ENCODE measurements at places on chromosomes 7 and 10.

DNA sequence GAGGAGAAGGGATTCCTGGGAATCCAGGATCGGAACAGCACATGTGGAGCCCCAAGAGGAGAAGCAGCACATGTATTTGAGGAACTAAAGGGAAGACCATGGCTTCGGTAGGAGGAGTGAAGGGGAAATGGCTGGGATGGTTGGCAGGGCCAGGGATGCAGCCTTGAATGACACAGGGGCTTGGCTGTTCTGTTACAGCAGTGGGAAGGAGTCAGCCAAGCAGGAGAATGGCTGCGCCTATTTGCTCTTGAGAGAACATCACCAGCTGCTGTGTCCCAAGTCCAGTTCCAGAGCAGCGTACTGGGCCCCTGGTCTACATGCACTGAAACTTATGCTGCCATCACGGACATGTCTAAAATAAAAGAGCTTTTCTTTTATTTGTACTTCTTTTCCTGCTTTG is 130.0 kb downstream of the PLPP4 start:
- no peak for DNase-seq

DNA sequence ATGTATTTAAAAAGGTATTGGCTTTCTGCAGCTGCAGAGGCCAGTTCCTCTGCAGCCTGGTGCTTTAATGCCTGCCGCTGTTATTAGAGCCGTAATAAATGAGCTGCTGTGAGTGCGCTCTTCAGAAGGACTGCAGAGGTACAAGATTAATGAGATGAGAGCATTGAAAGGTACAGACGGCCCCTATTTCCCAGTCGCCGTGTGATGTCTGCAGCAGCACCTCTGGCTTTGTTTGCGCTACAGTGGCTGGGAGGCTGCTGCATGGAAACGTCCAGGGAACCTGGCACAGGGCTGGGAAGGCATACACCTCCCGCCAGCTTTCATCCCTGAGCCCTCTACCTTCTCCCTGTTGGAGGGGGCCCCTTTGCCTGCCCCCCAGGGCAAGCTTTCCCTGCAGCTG is 383.8 kb upstream of the ZMIZ1 start:
- no peak for DNase-seq

DNA sequence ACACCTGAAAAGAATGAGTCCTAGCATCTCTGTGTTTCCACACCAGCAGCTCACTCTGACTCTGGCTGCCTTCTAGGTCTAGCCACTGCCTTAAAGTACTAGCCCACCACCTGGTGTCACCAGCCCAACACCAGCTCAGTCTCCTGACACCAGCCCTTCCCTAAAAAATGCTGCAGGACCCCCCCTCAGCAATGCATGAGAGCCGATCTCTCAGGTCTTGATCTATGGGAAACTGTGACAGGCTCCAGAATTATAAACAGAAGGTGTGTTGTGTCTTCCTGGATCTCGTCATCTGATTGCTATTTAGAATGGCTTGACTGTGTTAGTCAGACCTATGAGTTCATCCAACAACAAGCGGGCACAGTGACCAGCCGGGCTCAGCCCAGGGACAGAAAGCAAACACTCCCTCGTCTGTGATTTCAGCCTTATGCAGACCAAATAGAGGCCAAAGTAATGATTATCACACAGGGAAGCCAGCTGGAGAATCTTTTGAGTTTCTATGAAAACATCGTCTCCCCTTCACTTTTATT is 66.6 kb downstream of the CUBN start:
- no peak for DNase-seq

DNA sequence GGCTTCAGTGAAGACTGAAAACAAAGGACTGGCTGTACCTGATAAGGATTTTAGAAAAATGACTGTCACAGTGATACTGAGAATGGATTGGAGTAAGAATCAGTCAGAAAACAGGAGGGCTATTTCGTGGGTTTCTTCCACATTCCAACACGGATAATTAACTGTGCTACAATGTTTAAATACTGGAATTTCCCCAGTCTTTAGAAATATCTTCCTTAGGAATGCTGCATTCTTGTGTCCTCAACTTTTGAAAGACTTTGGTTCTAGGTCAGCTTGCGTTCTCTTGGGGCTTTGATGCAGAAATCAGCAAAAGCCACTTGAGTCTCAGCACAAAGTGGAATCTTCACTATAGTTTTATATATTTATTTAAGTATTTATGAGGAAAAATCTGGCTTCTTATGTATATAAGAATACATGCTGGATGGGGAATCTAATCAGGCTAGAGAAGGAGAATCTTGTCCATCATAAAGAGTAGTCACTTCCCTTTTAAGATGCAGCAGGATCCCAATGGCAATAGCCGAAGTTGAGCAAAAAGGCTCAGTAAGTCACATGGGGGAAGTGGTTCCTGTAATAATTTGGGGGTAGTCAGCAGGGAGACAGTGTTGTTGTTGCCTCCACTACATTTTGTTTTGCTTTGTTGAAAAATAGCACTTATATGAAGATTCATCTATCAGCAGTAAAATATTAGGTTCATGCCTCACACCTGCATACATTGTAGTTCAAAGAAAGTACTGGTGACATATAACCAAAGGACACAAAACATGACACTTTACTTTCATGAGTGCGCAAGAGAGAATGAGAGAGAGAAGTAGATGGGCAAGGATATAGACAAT is 86.0 kb downstream of the CH25H start:
- no peak for DNase-seq

GRCh38 chr10:127157089-127157488 is 39.3 kb downstream of the INSYN2A start:
- DNase-seq = no peak

DNA sequence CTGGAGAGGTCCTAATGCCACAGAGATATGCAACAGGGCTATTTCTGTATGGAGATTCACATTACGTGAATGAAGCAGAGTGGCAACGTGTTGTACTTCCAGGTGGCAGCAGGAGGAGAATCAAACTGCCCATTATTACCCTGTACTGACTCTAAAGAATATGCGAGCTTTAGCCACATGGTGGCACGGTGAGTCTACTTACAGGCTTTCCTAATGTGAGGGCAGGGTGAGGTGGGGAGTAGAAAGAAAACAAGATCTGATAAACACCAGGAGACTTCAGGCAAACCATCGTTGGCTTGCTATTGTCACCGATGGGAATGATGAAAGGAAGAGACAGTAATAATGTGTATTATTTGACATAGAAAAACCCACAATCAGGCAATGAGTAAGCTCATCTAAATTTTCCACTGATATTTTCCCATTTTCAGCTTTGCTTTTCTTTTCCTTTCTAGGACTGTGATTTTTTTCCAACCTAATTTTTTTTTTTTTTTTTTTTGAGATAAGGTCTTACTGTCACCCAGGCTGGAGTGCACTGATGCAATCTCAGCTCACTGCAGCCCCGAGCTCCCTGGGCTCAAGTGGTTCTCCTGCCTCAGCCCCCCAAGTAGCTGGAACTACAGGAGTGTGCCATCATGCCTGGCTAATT is 164.3 kb downstream of the BTAF1 start:
- peak; percentile 29 for DNase-seq

DNA sequence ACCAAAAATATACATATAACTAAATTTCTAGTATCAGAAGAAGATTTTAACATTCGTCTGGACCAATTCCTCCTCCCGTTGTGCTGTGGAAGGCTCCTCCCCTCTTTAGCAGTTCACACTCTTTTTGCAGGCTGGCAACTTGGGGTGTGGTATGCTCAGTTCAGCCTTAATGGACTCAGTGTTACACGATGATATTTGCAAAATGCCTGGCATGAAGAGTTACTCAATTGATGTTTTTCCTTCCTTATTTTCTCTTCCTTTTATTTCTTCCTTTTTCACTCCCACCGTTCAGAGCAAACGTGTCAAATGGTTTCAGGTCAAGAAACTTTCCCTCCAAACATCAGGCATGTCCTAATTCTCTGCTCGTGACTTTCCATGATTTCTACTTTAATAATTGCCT is 248.3 kb downstream of the PHF14 start:
- DNase-seq = no peak

DNA sequence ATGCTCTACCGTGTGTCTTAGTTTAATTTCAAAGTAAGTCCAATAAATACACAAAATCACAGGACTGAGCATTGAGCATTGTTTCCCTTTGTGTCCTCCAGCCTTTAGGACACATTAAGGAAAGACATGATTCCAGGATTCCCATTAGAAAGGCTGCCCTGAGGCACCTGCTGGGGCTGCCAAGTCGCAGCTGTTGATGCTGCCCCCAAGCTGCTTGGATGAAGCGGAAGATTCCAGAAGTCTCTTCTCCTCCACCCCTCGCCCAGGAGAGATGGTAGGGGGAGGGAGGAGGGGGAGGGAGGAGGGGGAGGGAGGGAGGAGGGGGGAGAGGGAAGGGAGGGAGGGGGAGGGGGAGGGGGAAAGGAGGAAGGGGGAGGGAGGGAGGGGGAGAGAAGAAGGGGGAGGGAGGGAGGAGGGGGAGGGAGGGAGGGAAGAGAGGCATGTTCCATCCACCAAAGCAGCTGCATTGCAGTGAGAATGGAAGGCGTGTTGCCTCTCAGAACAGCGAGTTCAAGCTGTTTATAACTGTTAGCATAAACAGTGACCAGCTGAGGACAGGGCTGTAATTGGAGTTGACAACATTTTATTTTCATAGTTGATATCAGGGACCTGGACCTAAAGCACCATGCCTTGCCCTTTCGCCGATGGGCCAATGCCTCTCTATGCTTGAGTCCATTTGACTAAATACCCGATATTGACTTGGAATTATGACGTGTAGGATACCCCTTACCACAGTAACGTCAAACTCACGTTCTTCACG is 67.3 kb downstream of the DIP2C start:
- DNase-seq = no peak

DNA sequence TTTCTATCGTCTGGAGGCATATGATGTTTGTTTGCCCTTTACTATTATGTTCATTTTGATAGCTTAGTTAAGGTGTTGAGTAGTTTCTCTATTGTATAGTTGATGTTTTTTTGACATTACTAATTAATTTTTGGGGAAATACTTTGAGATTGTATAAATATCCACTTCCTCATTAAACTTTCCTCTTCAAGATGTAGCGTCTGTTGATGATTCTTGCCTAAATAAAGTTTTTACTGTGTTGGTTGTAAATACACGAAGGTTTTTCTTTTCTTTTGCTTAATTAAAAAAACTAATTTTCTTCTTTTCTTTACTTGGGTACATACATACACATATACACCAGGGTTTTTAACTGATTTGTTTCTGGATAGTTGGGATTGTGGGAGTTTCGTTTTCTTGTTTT is 8.5 kb downstream of the KMT2E start:
- no peak for DNase-seq

- DNase-seq = no peak
Observed at GRCh38 chr7:42392826-42393225, 155.8 kb upstream of the GLI3 start.

DNA sequence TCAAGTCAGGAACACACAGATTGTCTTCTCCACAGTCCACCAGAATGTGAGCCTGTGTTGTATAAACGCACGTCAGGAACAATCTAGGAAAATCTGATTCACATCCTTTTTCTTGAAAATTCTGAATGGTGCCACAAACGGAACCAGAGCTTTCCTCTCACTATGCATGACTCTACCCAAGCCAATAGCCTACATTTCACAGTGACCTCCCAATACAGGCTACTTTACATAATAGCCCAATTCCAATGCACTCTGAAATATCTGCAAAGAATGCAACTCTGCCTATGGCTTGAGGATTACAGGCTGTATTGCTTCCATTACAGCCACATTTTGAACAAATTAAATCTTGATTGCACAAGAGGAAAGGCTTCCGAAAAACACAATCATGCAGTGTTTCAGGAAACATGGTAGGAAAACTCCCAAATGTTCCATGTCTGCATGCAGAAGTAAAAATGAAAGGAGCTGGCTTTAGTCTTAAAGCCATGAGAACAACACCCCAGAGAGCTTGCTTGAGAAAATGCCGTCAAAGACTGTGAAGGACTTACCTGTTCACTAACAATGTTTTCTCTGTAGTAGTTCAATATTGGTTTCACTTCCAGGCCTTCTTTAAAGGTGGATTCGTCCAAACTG is 113.9 kb downstream of the ITGA8 start:
- DNase-seq = no peak

GRCh38 chr7:154832557-154833138 is 170.3 kb downstream of the PAXIP1 start:
- no peak for DNase-seq

- DNase-seq = no peak
Observed at GRCh38 chr10:74342991-74343390, 192.0 kb downstream of the ADK start.

DNA sequence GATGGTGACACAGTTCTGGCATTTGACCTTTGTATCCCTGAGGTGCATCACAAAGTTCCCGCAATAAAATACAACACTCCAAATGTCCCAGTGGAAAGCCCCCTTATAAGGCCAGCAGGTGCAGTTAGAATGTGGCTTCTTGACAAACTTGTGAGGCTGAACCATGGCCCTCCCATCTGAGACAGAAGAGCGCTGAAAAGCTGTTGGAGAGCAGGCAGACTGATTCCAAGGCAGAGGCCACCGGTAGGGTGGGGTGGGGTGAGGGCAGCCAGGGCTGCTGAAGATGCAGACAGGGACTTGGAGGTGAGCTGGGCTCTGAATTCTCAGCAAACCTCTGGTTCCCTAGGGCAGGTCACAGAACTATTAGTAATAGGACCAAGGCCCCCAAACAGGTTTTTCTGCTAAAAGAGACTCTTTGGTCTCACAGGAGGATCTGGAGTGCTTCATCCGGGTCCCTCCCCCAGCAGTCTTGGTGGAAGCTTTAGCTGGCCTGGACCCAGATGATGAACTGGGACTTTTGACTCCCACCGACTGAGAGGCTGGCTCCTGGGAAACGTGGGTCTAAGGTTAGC is 15.6 kb upstream of the CHST3 start:
- no peak for DNase-seq

DNA sequence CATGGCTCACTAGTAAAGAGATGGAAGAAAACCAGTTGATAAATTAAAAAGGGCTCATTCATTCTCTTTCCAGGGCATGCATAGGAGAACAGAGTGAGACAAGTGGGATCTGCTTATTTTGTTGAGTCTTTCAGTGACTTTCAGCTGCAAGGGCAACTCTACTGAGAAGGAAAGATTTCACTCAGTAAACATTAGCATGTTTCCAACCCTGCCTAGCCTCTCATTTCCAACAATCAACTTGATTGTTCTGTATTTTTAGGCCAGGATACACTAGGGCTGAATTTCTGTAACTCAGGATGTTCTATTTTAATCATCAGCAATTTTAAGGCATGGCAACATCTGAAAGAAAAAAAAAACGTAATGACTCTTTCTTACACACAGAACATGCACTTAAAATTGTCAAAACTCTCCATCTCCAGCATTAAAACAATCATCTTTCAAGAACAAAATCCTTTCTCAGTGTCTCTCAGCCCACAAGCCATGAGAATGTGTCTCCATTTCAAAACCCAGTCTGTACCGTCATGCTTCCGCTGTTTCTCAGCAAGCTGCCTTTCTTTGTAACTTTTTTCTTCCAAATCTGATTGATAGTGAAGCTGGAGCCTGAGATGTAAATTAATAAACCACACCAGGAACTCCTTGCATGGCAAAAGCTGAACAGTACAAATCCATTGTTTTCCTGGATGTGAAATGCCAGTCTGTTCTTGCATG is 147.2 kb upstream of the KLF14 start:
- DNase-seq = no peak

Measured in effector memory CD8-positive, alpha-beta T cell (primary cell).